DMS79 (cell line): ENCODE measurements at places on chromosomes 11 and 22.

- DNase-seq = no peak
Observed at GRCh38 chr11:74696939-74697675, 34.1 kb downstream of the CHRDL2 start.

DNA sequence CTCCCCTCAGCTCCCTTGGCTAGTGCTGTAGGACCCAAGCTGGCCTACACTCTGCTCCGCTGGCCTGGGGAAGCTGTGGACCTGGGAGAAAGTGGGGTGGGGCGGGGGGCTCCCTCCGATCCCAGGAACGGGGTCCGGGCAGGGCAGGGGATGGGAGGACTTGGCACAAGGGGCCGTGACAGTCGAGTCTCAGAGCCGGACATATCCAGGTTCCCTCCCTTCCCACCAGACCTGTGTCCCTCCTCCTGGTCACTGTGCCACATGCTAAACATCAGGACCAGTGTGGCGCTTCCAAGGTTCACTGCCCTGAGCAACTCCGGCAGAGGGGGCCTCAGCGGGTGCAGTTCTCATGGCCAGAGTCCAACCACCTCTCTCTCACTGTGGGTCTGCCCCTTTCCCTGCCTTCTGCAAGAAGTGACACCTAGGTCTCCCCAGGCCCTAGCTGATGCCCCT is 2.0 kb downstream of the DUSP8 start:
- DNase-seq = no peak

GRCh38 chr11:120674542-120674941 is 163.0 kb downstream of the GRIK4 start:
- DNase-seq = no peak

- DNase-seq = no peak
Observed at GRCh38 chr11:57982776-57983175, 40.9 kb upstream of the OR9Q1 start.

- no peak for DNase-seq
Observed at GRCh38 chr22:32850591-32851517, 49.3 kb downstream of the TIMP3 start.

DNA sequence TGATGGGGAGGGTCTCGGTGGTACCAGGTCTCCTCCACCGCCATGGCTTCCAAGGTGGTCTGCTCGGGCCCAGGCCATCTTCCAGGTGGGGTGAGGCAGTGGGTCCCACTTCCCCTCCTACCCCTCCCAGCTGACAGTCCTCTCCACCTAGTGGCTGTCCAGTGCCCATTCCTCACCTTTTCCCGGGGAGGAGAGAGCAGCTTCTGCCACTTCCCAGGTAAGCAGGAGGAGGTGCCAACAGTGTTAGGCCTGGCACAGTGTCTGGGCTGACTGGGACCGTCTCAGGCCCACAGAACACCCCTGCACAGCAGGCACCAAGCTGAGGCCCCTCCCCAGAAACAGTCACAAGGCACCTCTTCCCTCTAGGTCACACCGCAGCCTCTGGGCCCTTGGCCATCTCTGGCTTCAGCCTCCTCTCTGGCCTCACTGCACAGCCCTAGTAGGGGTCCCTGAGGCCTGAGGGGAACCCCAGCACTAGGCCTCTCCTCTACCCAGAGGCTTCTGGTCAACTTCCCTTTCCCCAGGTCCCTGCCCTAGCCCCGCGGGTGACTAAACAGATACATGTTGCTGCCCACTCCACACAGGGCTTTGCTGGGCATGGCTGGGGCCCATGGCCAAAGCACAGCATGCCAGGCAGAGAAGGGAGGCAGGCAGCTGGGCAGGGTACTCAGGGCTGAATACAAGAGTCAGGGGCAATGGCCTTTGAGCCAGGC is 2.3 kb upstream of the ANKRD13D start:
- no peak for DNase-seq

DNA sequence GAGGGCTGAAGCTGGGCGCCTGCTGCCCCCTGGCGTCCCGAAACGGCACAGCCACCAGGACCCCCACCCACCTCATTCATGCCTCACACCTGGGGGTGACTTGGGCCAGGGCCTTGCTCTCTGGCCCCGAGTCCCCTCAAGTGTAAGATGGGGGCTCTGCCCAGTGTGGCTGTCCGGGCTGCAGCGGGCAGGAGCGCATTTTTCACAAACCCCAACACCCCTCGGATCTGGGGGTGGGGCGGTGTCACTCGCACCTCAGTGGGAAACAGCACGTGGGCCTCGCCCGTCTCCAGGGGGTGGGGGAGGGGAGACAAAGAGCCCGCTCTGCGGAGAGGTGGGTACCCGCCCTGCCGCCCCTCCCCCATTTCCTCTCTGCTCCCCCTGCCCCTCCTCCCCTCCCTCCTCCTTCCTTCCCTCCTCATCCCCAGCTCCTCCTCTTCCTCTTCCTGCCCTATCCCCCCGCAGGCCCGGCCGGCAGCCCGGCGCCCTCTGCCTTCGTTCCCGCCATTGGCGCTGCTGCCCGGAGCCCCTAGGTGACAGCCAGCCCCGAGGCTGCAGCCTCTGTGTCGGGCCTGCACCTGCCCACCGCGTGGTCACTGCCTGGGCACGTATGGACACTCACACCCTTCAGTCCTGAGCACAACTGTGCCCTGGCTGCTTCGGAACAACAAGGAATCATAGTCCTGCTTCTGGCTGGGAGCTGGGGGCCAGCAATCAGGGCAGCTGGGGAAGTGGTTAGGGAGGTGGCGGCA is 6.8 kb upstream of the CDKN1C start:
- DNase-seq = peak; percentile 48

DNA sequence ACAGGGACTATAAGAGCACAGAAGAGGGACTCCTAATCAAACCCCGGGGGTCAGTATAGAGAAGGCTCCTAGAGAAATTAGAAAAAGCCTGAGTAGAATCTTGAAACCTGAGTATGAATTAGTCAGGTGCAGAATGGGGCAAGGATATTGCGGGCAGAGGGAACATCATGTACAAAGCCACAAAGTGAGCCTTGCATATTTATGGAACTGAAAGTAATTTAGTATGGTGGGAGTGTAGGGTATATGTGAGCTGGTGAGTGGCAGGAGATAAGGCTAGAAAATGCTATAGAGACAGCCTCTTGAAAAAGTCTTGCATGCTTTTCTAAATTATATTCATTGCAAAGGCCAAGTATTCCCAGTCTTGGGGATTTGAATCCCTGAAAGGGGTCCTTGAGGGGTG is 93.7 kb downstream of the STIM1 start:
- no peak for DNase-seq

DNA sequence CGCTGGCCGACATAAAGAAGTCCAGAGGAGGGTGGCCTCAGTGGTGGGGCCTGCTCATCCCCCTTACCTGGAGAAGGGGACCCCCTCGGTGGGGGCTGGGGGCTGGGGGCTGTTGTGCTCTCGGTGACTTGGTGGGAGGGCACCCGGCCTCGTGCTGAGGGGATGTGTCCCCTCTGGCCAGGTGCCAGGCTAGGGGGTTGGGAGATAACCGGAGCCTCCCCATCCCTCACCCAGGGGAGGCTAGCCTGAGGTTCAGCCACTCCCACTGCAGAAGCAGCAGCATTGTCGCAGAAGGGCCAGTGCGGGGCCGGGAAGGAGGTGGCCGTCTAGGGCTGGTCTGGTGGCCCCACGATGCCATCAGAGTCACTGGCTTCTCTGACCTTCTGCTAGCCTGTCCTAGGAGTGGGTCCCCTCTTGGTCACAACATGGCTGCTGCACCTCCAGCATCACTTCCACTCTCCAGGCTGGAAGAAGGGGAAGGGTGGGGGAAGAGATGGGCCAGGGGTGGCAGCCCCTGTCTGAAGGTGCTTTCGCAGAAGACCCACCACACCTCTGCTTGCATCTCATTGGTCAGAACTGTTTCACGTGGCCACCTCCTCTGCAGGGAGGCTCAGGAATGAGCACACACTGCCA is 44.2 kb upstream of the FADD start:
- no peak for DNase-seq

DNA sequence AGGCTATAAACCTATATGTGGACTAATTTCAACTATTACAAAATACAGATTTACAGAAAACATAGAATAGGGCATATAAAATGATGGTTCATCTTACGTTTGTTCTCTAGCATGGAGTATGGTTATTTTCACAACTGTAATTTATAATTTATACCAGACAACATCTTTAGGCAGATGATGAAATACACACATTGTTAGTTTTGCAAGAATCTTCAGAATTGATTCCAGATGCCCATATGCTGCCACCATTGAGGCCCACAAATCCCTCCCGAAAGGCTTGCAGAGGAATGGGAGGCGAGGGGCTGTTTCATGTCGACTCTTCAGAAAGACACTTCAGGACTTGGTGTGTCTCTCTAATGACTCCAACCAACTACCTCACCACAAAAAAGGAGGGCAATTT is 6.2 kb downstream of the PTPN5 start:
- no peak for DNase-seq

DNA sequence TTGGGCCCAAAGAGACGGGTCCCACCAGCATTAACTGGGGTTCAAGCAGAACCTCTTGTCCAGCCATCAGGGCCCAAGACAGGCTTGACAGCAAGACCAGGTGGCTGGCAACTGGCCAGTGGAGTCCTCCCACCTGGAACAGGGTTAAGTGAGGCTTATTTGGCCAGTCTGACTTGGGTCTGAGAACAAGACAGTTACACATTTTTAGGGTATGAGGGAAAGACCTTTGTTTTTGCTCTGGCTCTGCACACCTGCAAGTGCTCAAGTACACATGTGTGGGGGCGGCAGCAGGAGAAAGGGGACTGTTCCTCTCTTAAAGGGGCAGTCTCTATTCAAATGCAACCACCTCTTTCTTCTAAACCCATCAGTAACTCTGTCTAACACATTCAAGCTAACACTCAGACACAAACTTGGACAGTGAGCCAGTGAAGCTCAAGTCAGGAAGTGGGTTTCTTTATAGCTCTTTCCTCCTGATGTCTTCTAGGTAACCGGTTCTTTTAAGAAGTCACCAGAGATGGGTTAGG is 116.2 kb downstream of the ETS1 start:
- no peak for DNase-seq

- DNase-seq = no peak
Observed at GRCh38 chr11:129417458-129417857, 41.8 kb downstream of the BARX2 start.

- DNase-seq = no peak
Observed at GRCh38 chr11:88629496-88629895, 292.0 kb upstream of the CTSC start.

DNA sequence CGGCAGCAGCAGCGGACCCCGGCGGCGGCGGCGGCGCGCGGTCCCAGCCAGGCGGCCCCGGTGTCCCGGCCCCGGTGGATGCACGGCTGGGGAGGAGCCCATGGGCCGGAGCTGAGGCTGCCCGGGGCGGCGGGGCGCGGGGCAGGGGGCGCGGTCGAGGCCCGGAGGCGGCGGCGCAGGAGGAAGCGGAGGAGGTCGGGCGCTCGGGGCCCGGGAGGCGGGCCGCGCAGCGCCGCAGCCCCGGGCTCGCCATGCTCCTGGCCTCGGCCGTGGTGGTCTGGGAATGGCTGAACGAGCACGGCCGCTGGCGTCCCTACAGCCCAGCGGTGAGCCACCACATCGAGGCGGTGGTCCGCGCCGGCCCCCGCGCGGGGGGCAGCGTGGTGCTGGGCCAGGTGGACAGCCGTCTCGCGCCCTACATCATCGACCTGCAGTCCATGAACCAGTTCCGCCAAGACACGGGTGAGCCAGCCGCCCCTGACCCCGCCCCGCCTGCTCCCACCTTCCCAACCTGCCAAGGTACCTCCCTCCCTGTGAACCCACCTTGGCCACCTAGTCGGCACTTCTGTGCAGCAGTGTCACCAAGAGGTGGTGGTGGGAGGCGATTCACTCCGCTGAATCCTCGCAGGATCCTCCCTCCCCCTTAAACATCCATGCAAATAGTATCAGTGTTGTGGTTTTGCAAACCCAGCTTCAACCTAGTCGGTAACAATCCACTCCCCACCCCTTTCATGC is 580 bp downstream of the DTX4 start:
- DNase-seq = no peak

DNA sequence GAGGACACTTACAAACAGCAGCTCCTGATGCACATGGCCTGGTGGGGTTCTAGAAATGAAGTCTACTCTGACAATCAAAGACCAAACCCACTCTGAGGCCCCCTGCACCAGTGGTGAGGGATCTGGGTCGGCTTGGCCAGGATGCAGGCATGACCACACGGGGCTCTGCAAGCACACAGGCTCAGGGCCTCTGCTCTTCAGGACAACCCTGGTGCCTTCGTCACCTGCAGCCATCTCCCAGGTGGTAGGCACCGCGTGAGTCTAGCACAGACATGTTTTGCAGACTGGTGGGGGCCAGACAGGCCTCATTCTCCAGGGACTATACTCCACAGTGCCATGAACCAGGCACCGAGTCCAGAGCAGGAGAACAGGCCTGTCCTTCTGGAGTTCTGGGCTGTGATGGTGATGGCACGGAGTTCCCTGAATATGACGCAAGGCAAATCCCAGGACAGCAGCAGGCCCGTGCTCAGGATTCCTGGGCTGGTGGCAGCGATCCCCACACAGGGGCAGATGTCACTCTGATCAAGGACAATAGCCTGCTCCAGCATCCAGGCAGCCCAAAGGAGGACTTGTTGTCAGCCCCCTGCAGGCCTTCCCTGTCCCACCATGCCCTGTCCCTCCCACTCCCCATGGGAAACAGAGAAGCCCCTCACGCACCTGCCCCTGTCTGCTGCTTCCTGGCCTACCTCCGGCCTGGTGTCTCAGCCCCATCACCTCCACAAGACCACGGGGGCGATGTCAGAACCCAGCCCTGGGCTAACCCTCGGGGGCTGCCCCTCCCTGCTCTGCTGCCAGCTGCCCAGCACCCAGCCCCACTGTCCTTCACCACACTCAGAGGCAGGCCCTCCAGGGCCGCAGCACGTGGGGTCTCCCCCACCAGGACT is 36.1 kb downstream of the GNB1L start:
- DNase-seq = no peak

DNA sequence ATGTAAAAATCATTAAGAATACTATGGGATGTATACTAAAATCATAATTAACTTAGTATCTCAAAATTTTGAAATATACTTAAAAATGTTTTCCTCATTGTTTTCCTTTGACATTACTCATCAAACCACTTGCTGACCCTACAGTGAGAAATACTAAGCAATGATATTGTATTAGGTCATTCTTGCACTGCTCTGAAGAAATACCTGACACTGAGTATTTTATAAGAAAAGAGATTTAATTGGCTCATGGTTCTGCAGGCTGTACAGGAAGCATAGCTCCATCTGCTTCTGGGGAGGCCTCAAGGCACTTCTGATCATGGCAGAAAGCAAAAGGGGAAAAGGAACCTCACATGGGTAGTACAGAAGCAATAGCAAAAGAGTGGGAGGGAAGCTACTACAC is 950.9 kb upstream of the CHORDC1 start:
- no peak for DNase-seq
